Chondrocyte (in vitro differentiated cells): ENCODE measurements at places on chromosomes 4 and X.

GRCh38 chr4:141541851-141542250 lies 94.5 kb upstream of the IL15 start:
- peak overlapping the region; percentile 65 for H3K27ac ChIP-seq
- no peaks in the 10 kb centered on the region for H3K27me3 ChIP-seq
- H3K4me1 ChIP-seq, result peaks cover 20% of the 10 kb centered on the region
- no peak overlapping the region for H3K4me3 ChIP-seq
- no peak for DNase-seq

- H3K4me1 ChIP-seq, result peaks cover 4% of the 10 kb centered on the region
- DNase-seq, result no peak
- no peaks in the 10 kb centered on the region for H3K27me3 ChIP-seq
- H3K4me3 ChIP-seq, result peak overlapping the region; percentile 68
Observed at GRCh38 chrX:103311399-103311780, 600 bp upstream of the BEX2 start.

- H3K27me3 ChIP-seq, result no peaks in the 10 kb centered on the region
- H3K36me3 ChIP-seq, result peaks cover 22% of the 10 kb centered on the region
- H3K4me3 ChIP-seq, result no peak overlapping the region
- no peaks in the 10 kb centered on the region for H3K4me1 ChIP-seq
Observed at GRCh38 chr4:88054901-88055300, 47.5 kb downstream of the PKD2 start.

GRCh38 chrX:18099745-18100144 lies 120.9 kb downstream of the BEND2 start:
- no peak overlapping the region for H3K27ac ChIP-seq
- no peak overlapping the region for H3K4me3 ChIP-seq
- H3K27me3 ChIP-seq, result no peaks in the 10 kb centered on the region
- no peak for DNase-seq
